ENCODE measurements at places on chromosomes 6 and 20.

DNA sequence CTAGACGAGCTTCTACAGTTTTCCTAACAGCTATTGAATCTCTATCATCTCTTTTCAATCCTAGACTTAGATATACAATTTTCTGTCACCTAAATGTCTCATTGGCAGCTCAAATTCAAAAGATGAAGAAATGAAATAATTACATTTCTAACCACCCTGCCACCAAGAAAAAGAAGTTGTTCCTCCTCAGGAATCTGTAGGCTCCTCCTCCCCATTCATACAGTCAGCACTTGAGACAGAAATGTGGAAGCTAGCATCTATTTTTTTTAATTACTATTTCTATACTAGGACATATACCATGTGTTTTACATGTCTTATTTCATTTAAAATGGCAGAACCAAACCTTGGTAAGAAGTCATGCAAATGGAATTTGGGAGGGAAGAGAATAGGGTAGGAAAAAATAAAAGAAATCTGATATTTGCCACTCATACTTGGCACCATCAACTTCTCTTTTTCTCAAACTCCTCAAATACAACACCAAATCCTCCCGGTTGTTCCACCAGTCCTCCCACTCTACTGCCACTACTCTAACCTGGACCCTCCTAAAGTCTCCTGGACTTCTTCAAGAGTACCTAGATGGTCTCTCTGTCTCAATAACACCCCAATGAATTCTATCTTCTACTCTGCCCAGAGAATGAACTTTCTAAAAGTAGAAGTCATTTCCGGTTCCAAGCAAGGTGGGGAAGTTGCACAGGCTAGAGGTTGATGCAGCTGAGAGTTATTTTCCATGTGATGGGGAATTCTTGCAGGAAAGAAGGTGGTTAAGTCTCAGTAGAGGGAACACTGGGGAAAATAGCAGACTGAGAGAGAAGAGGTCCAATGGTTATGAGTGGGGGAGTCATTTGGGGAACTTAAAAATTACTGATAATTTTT is 54.1 kb downstream of the ATXN1 start:
- DNase-seq, result no peak

DNA sequence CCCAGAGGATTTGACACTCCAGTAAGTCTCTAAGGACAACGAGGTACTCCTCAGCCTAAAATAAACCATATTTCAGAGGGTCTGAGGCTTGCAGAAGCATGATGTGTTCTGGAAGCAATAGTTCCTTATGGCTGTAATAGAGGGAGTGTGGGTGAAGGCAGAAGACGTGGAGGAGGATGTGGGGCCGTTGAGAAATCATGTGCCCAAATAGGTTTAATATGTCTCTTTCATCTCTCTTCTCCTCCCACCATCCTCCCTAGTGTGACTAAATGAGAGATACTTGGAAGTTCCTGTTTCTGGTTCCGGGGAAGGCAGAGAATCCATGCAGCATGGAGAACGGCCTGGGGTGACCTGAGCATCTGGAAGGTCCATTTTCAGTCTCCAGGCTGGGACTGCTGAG is 174.0 kb upstream of the RSPO3 start:
- peak; percentile 27 for DNase-seq

GRCh38 chr20:54680439-54680838 is 205.0 kb downstream of the DOK5 start:
- no peak for DNase-seq

DNA sequence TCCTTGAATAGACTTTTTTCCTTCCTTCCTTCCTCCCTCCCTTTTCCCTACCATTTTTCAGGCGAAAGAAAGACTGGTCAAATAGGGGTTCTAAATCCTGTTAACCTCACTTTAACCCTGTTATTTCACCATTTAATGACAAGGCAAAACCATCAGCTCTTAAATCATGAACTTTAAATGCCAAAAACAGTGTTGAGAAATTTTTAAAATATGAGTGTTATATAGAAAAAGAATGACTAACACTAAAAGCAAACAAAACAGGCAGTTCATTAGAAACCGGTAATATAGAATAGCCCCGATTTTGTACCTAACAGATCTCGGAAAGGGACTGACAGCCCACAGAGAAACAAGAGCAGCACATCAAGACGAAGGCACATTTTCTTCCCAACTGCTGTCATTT is 57.4 kb upstream of the CEP85L start:
- no peak for DNase-seq

DNA sequence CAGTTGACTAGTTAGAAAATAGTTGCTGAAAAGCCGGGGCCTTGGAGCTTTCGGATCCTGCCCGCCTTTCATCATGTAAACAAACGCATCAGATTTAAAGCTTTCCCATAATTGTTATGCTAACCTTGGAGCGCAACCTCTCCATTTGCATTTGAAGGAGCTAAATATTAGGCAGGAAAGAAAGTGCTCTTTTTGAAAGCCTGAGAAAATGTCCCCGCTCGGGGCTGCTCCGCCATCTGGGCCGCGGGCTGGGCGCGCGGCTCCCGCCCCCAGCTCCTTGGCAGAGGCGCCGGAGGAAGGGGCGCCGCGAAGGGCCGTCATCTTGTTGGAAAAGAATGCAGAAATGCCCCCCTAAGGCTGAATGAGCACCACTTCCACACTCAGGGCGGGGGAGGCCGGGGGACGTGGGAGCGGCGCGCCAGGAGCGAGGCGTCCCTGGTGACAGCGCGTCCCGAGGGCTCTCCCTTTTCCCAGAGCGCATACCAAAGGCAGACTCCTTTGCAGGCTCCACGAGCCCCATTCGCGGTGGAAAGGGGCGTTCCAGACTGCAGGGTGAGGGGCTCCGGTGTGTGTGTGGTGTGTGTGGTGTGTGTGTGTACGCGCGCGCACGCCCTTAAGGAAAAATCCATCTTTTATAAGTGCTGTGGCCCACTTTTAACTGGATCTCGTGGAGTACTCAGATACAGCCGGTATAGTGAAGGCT is 145.6 kb upstream of the ID4 start:
- DNase-seq, result no peak

DNA sequence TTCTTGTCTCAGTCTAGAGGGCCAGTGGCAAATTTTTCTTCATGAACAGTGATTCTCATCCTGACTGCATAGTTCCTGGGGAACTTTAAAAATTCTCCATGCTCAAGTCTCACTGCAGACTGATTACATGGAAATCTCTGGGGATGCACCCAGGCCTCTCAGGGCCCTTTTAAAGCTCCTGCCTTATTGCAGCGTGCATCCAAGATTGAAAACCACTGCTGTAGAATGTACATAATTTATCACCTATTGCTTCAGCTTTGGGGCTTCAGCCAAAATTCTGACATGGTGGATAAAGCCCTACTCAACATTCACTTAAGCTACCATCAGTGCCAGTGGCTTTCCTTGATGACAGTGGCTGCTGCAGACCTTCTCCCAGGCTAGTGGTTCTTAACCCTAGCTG is 143.8 kb downstream of the BTBD3 start:
- DNase-seq, result no peak

GRCh38 chr6:154596701-154597100 is 86.2 kb upstream of the CNKSR3 start:
- no peak for DNase-seq

GRCh38 chr6:118524686-118525085 is 23.4 kb upstream of the PLN start:
- no peak for DNase-seq
